ENCODE measurements at places on chromosomes 16 and 17.

- DNase-seq: peak; percentile 86
Observed at GRCh38 chr16:48537909-48538745, 71.9 kb downstream of the N4BP1 start.

GRCh38 chr16:17776888-17777287, 306.1 kb upstream of the XYLT1 start:
- no peak for DNase-seq

DNA sequence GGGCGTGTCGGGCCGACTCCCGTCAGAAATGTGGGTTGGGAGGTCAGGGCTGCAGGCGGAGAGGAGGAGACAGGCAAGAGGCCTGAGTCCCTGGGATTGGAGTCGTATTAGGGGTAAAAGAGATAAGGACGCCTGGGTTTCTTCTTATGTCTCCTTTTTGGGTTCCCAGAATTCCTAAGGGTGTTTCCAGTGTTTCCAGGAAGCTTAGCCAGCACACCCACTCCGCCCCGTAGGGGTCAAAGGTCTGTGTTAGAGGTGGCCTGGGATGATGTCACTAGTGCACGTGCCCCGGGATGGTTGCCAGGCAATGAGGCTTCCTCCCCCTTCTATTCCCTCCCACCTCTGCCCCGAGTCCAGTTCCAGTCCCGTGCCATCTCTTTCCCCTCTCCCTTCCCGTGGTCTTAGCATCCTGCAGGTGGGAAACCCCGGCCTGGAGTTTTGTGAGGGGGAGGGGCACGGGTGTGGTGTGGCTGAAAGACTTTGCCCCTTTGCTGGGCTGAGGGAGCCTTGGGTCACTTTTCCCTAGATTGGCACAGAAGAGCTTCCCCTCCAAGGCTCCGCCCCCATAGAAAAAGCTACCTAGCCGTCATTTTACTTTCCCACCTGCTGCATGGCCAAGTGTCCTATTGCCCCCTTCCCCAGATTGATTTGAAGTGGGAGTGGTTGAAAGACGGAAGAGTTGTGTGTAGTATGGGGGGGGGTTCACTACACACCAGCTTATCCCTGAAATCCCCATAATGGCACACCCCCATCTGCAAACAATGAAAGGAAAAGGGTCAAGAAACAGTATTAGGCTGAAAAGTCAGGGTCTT, 2.8 kb downstream of the KDM6B start:
- DNase-seq: peak; percentile 93

- DNase-seq: no peak
Observed at GRCh38 chr17:57404073-57404472, 147.8 kb downstream of the MSI2 start.

GRCh38 chr17:63735691-63736090, 5.9 kb downstream of the STRADA start:
- DNase-seq: no peak

GRCh38 chr17:17947966-17948365, 24.2 kb downstream of the TOM1L2 start:
- DNase-seq: no peak
